ENCODE measurements at places on chromosomes 6 and 20.

DNA sequence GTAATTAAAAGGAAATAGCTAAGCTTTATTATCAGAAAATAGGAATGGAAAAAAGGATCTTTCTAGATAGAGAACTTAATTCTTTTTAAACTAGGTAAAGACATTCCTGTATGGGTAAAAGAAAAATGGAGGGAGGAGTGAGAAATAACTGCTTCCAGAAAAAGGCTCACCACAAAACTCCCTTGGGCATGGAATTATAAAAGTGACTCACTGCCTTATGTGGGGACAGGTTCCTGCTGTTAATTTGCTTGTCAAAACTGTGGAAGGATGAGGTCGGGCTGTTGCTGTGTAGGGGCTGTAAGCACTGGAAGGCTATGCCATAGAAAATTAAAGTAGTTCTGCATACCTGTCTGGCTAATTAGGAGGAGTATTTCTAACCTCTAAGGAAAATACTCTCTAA lies 158.7 kb downstream of the UBE3D start:
- DNase-seq, result peak; percentile 7

DNA sequence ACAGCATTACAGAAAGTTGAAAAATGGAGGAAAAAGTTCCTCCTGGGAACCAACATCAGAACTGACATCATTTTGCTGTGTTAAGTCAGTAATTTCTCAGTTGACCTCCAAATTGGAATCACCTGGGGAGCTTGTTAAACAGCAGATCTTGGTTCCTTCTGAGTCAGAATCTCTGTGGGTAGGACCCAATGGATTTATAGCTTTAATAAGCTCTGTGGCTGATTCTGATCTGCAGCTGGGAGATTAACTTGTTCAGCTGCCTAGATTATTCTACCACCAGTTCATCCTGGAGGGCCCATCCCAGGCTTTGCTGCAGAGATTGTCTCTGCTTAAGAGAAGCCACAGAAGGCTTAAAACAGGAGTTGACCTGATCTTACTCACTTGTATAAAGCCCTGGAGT lies 90.7 kb upstream of the POPDC3 start:
- DNase-seq, result no peak

- no peak for DNase-seq
These were observed 131.6 kb downstream of the DST start for GRCh38 chr6:56510984-56511531.

DNA sequence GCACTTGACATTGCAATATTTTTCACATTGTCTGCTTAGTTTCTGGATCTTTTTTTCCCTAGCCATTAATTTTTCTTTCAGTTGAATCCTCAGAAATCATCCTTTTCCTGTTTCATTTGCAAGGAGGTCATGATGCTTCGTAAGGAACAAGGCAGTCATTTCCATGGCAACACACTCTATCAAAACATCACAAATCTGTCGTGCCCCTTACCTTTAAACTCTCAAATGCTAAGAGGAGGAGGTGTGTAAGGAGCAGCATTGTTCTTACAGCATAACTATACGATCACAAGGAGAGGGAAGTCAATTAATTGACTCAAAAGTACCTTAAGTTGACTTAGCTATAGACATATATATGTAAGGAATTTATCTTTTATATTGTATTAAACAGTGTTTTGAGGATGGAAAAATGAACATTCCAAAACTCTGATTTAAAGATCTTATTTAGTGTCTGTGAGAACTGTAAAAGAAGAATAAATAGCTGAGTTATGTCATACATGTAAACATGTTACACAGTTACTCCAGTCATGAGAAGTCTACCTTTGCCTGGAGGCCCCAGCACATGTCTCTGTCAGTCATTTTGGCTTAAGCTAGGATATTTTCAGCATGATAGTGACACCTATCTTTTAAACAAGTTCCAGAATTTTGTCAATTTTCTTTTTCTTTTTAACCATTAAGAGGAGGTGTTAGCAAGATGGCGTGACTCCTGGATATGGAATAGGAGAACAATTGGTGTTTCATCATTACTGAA lies 41.6 kb downstream of the CDKAL1 start:
- no peak for DNase-seq

DNA sequence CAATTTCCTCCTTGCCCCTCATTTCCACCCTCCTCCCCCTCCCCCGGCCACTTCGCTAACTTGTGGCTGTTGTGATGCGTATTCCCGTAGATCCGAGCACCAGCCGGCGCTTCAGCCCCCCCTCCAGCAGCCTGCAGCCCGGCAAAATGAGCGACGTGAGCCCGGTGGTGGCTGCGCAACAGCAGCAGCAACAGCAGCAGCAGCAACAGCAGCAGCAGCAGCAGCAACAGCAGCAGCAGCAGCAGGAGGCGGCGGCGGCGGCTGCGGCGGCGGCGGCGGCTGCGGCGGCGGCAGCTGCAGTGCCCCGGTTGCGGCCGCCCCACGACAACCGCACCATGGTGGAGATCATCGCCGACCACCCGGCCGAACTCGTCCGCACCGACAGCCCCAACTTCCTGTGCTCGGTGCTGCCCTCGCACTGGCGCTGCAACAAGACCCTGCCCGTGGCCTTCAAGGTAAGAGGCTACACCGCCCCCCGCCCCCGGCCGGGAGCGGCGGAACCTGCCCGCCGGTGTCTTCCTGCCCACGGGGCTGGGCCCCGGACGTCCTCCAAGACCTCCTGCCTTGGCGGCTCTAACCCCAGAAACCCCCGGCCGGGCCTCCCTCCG lies 44.9 kb upstream of the SUPT3H start:
- no peak for DNase-seq

All from HS-27A (cell line).